Nucleus accumbens (tissue), 56 donors: ENCODE measurements at places on chromosomes 2 and 18.

DNA sequence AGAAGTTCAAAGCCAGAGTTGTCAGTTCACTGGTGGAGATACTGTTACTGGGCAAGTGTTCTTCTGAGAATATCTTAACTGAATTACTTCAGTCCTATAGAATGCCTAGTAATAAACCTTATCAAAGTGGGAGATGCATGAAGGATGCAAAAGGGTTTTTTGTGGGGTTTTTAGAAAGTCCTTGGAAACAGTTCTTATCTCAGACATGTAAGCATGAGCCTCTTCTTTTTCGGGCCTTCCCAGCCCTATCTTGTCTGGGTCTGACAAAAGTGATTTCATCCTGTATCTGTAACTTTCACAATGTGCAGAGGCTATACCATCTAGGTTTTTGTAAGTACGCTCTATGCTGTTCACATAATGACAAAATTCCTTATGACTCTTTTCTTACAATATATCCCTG lies 255.5 kb downstream of the MYO3B start:
- DNase-seq: no peak

- DNase-seq: no peak
Measured at GRCh38 chr2:238104691-238105371, 4.7 kb downstream of the ESPNL start.

DNA sequence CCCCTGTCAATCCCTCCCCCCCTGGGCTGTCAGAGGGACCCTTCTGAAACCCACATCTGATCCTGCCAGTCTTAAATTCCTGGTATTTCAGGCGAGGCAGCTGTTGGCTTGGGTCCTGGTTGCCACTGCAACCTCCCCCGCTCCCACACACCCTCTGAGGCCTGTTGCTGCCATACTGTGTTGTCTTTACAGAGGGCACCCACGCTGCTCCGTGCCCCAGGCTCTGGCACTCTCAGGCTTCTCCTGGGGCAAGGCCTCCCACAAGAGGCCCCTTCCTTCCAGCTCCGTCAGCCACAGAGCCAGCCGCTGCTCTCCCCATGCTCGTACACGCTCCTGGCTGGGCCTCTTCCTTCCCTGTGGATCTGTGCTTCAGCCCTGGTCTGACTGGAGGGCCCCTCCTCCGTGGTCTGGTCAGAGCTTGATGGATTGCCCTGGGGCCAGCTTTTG lies 8.6 kb downstream of the CABLES1 start:
- DNase-seq: no peak

DNA sequence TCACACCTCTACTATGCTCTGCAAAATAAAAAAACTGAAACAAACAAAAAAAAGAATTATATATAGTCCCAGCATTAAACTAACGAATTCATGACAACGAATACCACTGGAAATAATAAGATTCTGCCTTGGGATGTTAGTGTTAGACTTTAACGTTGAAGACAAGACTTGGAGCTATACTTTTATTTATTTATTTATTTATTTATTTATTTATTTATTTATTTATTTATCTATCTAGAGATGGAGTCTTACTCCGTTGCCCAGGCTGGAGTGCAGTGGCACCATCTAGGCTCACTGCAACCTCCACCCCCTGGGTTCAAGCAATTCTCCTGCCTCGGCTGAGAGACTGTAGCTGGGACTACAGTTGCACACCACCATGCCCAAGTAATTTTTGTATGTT lies 27.2 kb upstream of the PAPOLG start:
- DNase-seq: no peak

DNA sequence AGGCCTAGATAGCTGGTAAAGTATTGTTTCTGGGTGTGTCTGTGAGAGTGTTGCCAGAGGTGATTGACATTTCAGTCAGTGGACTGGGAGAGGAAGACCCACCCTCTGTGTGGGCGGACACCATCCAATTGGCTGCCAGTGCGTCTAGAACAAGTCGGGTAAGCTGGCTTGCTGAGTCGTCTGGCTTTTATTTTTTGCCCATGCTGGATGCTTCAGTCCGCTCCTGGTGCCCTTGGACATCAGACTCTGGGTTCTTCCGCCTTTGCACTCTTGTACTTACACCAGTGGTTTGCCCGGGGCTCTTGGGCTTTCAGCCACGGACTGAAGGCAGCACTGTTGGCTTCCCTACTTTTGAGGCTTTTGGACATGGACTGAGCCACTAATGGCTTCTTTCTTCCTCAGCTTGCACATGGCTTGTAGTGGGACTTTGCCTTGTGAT lies 24.3 kb downstream of the DIS3L2 start:
- no peak for DNase-seq

DNA sequence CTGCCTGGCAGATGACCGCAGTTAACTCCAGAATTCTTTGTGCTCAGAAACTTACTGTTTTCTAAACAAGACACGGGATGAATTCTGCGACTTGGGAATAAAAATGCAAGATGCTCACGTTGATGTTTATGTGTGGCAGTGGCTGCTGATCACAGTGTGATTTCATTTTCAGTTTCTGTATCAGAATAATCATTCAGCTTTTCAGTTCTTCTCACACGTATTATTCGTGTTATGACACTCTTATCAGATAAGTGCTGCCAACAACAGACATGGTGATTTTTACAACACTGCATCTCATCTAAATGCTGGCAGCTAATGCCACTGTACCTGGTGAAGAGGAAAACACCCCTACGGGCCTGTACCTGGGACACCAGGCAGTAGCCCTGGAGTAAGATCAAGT lies 272.9 kb upstream of the REV1 start:
- DNase-seq: no peak

- DNase-seq: peak; percentile 55
Measured at GRCh38 chr2:37324536-37324785, 172 bp downstream of the PRKD3 start.

DNA sequence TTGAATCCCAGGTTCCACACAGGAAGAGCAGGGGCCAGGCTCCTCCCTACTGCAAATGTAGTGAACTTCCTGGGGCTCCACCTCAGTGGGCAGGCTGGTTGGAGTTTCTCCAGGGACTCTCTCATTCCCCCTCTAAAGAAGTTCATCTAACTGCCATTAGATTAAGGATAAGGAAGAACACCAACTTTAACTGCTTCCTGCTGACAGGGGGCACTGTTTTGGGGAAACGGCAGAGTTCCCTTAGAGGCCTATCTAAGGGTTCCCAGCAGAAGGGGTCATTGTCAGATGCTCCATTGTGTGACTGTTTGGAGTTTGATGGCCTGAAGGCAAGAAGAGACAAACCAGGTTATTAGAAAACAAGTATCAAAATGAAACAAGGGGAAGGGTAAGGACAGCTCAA lies 2159.7 kb upstream of the PIK3C3 start:
- DNase-seq: no peak

DNA sequence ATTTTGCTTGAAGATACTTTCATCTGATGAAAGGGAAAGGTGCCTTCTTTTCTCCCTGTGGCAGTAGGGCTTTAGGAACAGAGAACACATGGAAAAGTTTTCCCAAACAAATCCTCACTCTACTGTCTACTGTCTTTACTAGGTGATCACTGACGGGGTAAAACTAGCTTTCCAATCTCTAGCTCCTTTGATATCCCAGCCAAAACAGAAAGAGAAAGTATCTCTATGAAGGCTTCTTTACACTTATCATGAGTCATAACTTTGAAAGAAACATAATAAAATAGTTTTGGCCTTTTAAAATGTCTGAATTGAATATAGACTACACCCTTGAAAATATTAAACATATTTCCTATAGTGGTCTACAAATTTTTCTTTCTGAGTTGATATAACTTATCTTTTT lies 214.5 kb downstream of the DSEL start:
- no peak for DNase-seq

DNA sequence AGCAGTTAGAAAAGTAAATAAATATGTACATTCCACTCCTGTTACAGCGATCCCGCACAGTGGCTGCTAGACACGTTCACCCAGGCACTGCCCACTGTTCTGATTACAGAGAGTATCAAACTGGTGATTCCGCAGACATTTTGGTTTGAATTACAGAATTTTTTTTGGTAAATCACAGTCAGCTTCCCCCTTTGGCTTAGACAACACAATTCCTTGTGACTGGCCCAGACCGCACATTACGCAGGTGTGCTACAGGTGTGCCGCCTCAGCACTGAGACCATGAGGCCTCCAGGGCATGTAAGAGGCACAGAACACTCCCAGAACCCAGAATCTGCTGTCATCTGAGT lies 112.3 kb downstream of the PXDN start:
- no peak for DNase-seq

GRCh38 chr2:236216711-236217110 lies 47.5 kb downstream of the ASB18 start:
- DNase-seq: no peak

- no peak for DNase-seq
Measured at GRCh38 chr2:128834880-128835252, 516.2 kb upstream of the HS6ST1 start.

DNA sequence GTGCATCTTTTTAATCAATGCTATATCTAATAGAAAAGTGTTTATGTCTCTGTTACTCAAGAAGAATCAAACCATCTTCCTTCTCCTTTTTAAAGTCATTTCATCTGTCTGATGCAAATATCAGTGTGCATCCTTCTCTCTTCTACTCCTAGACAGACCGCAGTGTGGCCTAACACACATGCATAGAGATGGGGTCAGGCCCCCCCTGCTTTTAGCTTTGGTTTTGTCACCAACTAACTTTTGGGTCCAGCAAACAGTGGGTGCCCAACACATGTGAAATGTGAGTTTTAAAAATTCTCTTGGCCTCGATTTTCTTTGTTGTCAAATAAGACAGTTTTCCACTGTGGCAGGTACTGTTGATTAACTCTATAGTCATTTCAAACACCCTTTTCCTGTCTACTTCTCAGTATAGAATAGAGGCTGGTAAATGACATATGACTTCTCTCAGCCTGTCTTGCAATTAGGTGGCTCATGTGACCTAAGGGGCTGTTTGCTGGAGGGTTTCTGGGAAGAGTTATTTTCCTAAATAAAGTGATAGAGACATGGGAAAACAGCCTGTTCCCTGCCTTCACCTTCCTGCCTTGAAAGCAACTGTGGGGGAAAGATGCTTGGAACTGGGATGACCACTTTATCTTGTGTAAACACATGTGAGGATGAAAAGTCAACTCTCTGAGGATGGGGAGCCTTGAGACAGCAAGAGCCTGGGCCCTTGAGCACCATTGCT lies 65.7 kb upstream of the DARS1 start:
- DNase-seq: no peak

GRCh38 chr2:177281400-177282180 lies 17.1 kb upstream of the NFE2L2 start:
- no peak for DNase-seq

GRCh38 chr2:60957224-60957623 lies 60.3 kb upstream of the PEX13 start:
- no peak for DNase-seq

- DNase-seq: no peak
Measured at GRCh38 chr2:190765386-190766173, 115.0 kb upstream of the GLS start.

- DNase-seq: no peak
Measured at GRCh38 chr18:7170292-7170691, 52.7 kb upstream of the LAMA1 start.

DNA sequence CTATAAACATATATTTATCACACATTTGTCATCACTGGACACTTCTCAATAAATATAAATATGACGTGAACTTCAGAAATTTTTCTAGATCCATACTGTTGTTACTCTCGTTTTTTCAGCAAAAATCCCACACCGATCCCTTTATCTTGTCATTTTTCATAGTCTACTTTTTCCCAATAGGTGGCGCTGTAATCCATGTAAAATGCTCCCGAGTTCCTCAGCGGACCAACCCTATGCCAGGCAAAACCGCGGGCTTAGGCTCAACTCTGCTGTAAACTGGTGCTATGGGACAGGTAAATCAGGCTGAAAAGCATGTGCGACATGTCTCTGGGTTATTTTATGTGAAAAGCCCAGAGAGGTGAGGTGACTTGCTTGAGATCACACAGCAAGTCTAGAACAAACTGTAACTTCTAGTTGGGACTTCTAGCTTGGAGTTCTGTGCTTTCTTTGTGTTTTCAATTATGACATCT lies 104.0 kb downstream of the COBLL1 start:
- peak; percentile 1 for DNase-seq

- DNase-seq: no peak
Measured at GRCh38 chr18:10063489-10063888, 149.7 kb downstream of the VAPA start.

DNA sequence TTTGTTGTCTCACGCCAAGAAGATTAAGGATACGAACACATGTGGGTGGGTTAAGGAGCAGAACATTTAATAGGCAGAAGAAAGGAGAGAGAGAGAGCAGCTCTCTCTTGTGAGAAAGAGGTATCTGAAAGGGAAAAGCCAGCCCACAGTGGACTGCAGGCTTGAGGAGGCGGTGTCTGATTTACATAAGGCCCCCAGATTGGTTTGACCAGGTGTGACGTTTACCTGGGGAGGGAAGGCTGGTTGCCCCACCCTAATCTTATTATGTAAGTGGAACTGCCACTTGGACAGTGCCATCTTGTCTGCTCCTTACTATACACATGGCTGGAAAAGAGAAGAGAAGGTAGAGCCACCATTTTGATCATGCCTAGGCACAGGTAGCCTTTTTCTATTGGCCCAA lies 189.2 kb downstream of the NCK2 start:
- DNase-seq: no peak

DNA sequence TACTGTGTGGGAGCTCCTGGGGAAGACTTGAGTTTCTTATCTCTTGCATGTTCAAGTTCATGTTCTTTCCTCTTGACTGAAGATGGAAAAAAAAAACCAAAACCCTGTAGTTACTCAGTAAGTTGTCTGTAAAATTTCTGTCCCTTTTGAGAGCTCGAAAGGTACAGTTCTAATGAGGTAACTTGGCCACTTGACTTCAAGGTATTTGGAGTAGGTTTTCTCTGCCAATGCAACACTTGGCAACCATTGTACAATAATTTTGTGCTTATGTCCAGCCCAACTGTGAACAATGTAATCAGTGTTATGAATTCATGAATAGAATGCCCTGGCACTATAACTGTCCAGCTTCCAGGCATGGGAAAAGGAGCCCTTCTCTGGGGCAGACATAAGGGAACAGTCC lies 111.0 kb downstream of the LIPG start:
- no peak for DNase-seq

GRCh38 chr2:164617466-164617865 lies 3.8 kb downstream of the GRB14 start:
- DNase-seq: no peak

DNA sequence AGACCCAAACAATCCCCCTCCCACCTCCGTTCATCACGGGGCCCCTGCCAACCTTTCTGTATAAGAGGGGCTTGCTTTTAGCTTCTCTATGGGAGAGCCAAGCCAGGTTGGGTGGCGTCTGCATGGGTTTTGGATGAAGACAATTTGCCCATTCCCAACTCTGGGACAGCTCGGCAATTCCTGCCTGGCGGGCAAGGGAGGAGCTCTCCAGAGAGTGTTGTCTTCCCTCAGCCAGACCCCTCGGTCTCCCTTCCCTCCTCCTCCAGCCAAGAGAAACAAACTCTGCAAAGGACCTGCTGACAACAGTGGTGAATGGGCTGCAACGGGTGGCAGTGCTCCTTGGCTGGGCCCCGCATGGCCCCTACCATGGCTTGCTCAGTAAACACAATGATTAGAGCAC lies 267.2 kb upstream of the HDAC4 start:
- DNase-seq: no peak

- DNase-seq: no peak
Measured at GRCh38 chr18:7572822-7573221, 5.7 kb downstream of the PTPRM start.

GRCh38 chr2:68423966-68424650 lies 43.0 kb downstream of the FBXO48 start:
- DNase-seq: no peak

GRCh38 chr2:224023188-224023587 lies 15.9 kb downstream of the SERPINE2 start:
- DNase-seq: no peak
